ENCODE measurements at places on chromosomes 3 and 15.

DNA sequence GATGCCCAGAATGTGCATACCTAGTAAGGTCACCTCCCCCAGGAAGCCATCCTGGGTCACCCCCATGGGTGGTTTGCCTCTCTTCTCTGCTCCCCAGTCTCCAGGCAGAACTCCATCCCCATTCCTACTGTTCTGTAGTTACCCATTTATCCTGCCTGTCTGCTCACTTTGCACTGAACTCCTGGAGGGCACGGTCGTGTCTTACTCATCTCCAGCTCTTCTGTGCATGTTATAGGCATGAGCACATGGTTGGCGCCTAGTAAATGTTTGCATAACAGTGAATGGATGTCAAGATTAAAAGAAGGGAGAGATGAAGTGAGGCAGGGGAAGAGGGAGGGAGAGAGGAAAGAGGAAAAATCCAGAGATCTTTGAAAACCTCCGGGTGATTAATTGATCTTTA, 208.4 kb upstream of the TRIM42 start:
- no peak for DNase-seq

DNA sequence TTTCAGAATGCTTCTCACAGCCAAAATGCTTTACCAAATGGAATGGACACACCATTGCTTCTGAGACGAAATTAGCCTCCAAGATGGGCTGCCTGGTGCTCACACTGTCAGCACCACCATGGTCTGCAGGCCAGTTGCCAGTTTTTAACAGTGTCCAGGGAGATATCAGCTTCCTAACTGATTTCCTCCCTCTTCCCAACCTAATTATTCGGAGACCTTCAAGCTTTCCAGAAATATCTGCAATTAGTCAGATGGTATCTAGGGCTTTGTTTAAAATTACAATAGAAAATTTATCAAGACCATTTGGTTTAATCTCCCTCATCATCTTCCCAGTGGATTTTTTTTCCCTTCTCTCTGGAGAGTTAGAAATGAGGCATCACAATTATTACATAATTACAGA, 287.5 kb downstream of the ZPLD1 start:
- no peak for DNase-seq

DNA sequence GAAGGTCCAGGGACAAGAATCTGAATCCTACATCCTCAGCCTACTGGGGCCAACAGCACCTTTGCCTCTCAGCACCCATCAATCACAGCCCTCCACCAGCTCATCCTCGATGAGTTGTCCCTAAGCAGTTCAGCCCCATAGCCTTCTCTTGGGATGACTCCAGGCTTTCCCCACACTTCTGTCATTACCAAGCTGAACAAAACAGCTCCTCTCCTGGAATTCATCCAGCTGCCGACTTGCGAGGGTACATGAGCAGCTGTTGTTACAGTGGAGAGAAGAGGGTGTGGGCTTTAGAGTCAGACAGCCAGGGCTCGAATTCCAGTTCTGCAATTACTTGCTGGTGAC, 69.0 kb upstream of the THBS1 start:
- peak; percentile 57 for DNase-seq

- no peak for DNase-seq
Observed at GRCh38 chr3:13283877-13284264, 136.3 kb downstream of the NUP210 start.

DNA sequence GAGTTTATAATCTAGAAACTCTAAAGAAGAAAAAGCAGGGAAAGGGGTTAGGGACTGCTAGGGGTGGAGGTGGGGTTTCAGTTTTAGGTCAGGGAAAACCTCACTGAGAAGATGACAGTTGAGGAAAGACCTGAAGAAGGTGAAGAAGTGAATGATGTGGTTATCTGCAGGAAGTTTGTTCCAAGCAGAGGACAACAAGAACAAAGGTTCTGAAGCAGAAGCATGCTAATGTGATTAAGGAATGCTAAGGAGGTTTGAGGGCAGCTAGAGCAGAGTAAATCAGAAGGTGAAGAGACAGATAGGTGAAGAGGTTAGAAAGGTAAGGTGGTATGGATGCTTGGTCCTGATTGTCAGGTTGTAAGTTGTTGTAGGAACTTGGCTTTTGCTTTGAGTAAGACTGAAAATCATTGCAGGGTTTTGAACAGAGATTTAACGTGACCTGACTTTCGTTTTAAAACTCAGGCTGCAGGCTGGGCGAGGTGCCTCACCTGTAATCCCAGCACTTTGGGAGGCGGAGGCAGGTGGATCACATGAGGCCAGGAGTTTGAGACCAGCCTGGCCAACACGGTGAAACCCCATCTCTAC, 8.6 kb downstream of the OXSR1 start:
- no peak for DNase-seq

GRCh38 chr3:46489875-46490274, 7.9 kb upstream of the RTP3 start:
- peak; percentile 98 for DNase-seq

- no peak for DNase-seq
Observed at GRCh38 chr15:34609102-34610057, 25.9 kb upstream of the GOLGA8B start.

GRCh38 chr3:90132197-90132596, 1024.8 kb downstream of the EPHA3 start:
- peak; percentile 3 for DNase-seq

GRCh38 chr3:140848666-140849065, 93.0 kb upstream of the SLC25A36 start:
- no peak for DNase-seq

DNA sequence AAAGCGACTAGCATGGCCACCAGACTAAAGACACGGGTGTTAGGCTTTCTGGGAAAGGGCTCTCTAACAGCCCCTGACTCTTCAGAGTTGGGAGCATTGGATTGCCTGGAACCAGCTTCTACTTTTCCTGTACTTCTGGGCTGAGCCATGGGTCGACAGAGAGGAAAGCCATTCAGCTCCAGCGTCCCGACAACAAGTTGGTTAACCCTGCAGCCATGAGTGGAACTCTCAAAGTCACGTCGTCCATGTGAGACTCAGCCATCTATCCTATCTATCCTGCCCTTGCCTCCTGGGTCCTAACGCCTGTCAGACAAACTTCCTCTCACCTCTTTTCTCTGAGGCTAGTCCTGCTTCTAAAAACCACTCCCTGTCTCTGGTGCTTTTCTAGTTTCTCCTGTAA, 32.6 kb upstream of the TBC1D5 start:
- no peak for DNase-seq

DNA sequence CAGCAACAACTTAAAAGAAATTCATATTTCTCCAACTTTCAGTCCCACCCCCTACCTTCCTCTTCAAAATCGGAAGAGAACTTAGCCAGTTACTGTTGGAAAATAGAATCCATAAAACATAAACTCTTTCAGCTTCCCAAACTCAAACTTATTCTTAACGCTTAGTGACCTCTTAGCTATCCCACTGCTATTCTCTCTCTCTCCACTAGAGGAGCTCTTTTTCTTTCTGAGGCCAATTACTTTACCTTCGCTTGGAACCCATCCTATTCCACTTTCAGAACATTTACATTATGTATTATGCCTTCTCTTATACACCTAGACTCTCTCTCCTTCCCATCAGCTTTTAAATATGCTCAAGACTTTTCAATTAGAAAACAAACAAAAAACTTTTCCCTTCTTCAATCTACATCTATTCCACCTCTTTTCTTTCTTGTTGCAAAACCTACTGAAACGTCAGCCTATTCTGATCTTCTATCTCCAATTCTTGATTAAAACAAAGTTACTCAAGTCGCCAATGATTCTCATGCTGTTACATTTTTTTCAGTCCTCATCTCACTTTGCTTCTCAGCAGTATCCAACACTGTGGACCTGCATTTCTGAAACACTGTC, 13.4 kb upstream of the GHSR start:
- peak; percentile 35 for DNase-seq

DNA sequence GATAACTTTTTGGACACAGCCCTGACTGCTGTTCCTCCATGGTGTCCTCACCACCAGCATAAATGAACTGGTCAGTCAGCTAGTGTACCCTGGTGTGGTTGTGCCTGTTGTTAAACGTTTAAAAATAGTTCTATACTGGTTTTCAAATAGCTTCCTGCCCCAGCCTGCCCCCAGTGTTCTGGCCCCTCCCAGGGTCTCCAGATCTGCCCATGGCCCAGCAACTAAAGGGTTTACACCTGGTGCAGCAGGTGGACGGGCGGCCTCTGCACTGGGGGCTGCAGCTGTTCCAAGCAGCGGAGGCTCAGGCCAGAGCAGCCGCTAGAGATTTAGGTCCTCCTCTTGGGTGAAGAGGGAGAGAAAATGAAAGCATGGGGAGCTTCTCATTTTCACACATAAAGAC, 6.1 kb upstream of the NR2E3 start:
- no peak for DNase-seq

GRCh38 chr3:98984024-98984423, 82.5 kb upstream of the DCBLD2 start:
- no peak for DNase-seq

DNA sequence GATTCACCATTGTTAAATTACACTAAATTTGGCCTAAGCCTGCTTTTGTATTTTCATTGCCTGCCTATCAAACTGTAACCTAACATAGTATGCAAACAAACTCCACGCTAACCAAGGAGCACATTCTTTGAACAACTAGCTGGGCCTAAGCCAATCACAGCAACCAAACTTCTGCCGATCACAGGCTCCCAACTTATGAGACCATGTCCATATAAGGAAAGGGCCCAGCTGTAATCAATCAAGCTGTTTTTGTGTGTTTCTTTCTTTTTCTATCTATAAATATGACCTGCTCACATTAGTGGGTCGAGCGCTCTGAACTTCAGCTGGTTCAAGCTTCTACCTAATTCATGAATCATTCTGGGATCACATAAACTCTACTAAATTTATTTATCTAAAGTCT, 473.6 kb downstream of the SI start:
- no peak for DNase-seq

- no peak for DNase-seq
Observed at GRCh38 chr3:74027121-74027520, 402.4 kb upstream of the PDZRN3 start.

- no peak for DNase-seq
Observed at GRCh38 chr3:13728487-13728886, 151.4 kb downstream of the WNT7A start.

- no peak for DNase-seq
Observed at GRCh38 chr15:91214675-91215590, 114.9 kb downstream of the SV2B start.

DNA sequence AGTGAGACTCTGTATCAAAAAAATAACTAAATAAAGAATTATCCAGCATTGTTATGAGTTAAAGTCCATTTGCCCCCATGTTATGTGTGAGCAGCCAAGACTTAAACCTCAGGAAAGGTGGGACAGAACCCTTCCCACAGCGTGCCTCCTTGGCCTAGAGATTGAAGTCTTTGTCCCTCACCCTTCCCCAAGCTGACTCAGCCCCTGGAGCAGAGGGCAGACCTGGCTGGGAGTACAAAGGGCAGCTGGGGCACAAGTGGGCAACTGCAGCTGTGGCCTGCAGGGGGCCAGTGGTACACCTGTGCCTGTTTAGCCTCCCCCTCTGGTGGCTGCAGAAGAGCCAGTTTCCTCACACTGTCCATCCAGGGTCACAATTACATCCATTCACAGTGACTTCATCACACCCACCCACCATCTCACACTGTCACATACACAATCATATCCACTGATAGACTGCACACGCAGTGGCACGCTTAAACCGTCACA, 940 bp upstream of the ACY1 start:
- DNase-seq = peak; percentile 28

- DNase-seq = no peak
Observed at GRCh38 chr3:72299321-72299802, 514.4 kb upstream of the PROK2 start.

GRCh38 chr15:85582131-85583079, 202.0 kb downstream of the AKAP13 start:
- peak; percentile 73 for DNase-seq

- peak; percentile 98 for DNase-seq
Observed at GRCh38 chr3:100002599-100003350, 111.5 kb downstream of the FILIP1L start.

GRCh38 chr15:32778391-32779176, 60.8 kb downstream of the GREM1 start:
- DNase-seq = no peak

GRCh38 chr3:37505415-37505814, 331.0 kb upstream of the LRRFIP2 start:
- no peak for DNase-seq

DNA sequence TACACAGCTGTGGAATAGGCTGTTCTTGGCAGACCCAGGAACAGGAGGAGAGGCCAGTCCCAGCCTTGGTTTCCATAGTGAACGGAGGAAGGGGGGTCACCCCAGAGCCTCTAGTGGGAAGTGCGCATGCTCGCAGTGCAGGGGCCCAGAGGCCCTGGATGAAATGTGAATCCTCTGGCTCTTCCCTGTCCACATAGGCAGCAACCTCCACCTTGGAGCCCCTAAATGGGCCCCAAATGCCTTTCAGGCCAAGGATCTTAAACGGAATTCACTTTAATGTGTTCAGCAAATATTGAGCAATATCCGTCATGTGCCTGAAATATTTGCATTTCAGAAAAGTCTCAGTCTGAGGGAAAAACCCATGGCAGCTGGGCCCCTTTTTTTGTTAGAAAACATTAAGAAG, 3.3 kb upstream of the NDN start:
- peak; percentile 71 for DNase-seq

DNA sequence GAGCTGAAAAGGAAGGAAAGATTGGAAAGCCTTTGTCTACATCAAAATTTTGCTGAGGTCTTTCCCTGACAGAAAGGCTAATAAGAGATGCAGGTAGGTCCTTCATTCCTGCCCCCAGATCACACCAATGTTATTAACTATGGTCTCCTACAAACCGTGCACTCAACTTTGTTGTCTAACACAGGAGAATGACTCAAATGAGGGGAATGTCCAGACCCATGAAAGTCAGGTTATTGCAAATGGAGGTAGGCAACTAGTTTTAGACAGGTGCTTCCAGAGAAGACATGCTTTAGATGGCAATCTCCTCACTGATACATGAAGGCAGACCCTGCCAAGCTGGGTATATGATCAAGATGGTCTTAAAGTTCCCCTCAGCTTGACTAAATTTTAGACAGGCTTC, 51.0 kb downstream of the NFKBIZ start:
- DNase-seq = no peak

DNA sequence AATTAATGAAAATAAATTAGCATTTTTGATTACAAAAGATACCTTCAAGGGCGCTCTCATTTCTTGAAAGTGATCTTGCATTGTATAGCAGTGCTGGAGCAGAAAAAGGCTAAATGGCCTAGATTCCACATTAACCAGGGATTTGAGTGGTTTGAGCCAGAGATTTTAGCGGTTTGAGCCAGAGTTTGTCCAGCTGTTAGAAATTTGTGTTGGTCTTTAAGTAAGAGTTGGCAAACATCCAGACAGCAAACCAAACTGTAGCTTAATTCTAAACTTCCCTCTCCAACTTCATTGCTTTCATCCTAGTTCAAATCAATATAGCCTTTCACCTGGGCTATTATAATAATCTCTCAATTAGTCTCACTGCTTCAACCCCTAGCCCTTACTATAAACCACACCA, 351.7 kb downstream of the IGSF11 start:
- no peak for DNase-seq

DNA sequence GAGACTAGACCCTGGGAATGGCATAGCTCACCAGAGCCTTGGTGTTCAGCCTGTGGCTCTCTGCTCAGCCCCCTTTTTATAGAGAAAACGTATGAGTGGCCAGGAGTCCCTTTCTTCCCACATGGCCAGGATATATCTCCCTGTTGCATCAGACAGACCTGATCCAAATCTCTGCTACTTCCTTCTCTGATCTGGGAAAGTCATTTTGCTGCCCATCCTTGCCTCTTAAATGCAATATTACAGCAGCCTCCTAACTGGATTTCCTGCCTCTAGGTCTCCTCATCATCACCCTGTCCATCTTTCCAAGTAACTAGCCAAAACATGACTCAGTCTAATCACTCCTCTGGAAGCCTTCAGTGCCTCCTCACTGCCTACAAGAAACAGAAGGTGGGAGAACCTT, 42.9 kb downstream of the CTDSPL start:
- DNase-seq = peak; percentile 67

All from amniotic epithelial cell (primary cell).